Anterior cingulate cortex (tissue), 58 donors: ENCODE measurements at places on chromosomes 3 and 15.

DNA sequence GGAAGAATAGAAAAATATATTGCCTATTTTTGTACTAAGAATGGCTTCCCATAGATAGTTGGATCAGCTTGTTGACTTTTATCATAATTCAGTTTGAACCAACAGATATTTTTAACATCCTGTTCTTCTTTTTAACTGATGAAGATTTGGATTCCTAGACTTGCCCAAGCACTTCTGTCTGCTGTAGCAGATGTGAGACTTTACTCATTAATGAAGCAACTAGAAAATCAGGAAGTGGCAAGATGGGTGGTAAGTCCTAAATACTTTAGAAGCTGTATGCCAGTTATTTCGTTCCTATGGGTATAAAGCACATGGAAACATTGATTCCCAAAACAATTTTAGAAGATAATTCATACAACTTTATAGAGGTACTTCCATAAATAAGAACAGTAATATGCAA lies 8.4 kb downstream of the PIGB start:
- DNase-seq = no peak

DNA sequence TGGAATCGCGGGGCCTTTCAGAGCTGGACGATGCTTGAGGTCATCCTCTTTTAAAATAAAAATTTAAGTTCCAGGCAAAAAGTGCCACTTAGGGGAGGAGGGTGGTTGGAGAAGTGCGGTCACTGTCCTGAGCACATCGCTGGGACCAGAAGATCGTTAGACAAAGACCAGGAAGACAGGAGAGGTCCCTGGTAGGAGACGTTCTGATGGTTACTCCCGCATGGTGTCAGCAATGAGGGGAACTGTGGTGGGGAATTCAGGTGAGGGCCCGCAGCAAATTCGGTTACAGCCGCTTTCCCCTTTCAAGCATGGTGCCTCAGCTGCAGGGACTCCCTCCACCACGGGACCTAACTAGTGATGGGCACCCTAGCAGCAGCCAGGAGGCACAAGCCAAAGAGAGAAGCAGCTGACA lies 1.0 kb upstream of the ISY1 start:
- DNase-seq = no peak

DNA sequence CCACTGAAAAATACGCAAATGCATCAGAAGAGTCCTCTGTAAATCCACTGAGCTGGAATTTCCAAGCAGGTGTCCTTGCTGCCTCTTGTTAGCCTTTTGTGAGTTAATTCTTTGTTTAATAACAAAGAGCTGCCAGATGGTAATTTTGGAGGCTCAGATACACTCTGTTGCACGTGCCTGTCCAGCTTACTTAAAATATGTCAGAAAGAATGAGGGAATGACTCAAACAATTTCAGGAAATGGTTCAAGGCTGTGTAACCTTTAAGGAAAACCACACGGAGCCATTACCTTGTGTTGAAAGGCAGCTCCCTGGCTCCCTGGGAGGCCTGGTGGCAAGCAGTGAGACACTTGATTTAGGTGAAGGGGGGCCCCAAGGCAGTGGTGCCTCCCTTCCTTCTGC lies 302.2 kb upstream of the CTDSPL start:
- DNase-seq = no peak

DNA sequence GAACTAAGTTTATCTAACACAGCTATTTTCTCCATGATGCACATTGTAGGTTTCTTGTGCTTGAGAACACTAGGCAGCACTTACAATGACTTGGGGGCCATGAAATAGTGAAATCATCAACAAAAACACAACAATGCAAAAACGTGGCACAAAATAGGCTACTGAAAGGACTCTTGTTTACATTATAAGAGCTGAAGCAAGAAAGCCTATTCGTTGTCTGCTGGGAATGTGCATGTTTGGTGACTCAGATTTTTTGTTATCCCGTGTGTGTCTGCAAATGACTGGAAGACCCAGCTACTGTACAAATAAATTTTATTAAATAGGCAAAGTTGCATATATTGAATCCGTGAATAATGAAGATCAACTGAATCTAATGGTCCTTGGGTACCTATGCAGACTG lies 85.0 kb downstream of the TCF12 start:
- no peak for DNase-seq

DNA sequence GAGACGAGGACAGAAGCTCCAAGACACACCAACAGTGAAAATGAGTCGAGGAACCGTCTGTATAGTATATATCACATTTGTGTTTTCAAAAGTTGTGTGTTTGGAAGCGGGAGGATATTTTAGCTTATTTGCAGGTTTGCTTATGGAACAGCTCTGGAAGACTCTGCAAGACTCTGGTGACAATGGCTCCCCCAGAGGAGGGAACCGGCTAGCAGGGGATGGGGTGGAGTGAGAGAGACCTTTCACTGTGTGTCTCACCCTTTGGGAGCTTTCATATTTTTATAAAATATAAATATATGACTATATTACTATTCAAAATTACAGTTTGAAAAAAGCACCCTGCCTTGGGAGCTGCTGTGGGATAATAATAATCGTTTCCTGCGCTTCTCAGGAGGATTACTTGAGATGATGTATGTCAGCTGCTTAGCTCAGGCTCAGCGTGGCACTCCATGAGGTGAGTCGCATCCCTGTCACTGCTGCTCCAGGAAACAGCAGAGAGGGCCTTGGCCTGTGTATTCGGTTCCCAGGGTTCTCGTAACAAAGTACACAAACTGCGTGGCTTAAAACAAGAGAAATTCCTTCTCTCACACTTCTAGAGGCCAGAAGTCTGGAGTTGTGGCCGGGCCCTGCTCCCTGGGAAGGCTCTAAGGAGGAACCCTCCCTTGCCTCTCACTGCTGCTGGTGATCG lies 183.9 kb downstream of the FAM43A start:
- DNase-seq = no peak

GRCh38 chr3:167375478-167375877 lies 4.6 kb downstream of the ZBBX start:
- DNase-seq = no peak

- no peak for DNase-seq
Measured at GRCh38 chr15:27961801-27962200, 137.3 kb downstream of the OCA2 start.

DNA sequence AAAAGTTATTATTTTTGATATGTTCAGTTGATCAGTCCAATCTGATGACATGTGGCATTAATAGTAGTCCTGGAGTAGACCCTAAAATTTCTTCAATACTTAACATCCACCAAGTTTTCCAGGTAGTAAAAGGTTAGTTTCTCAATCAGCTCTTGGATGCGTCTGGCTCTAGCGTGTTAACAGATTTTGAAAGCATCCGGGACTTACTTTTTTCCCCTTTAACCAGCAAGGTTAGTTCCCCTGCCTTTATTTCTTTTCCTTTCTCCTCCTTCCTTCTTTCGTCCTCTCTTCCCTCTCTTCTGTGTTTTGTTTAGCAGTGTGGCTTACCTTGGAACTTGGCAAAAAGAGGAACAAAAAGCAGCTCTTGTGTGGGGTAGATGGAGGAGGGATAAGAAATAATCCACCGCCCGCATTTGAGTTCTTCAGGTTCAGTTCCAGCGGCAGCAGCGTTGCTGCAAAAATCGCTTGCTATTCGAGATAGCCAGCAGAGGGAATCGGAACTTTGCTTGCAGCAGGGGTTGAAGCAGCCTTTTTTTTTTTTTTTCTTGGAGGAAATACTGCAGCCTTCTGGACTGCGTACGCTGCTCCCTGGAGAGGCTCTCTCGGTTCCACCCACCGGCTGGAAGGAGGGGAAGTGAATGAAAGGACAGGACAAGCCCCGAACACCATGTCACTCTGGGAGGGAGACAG lies at the start of gene RBMS3:
RBMS3 (plus strand) TSS at position 668 of the 690 bp plus-strand sequence.
- no peak for DNase-seq

DNA sequence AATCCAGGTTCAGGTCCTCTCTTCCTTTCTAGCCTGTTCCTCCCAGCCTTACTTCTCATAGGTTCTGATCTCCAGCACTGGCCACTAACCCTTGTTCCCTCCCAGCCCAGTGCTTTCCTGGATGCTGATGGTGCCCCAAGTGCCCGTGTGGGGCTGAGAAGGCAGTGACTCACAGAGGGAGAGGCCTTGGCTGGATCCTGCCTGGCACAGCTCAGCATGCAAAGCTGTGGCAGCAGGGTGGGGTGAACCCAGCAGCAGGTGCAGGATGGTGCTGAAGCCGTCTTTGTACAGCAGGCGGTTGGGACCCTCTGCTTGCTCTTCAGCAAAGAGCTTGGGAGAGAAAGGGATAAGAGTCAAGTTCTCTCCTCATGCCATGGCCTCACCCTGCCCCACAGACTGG lies 7.6 kb downstream of the LPCAT4 start:
- DNase-seq = no peak

- DNase-seq = no peak
Measured at GRCh38 chr15:84807228-84807627, 9.9 kb upstream of the ALPK3 start.

DNA sequence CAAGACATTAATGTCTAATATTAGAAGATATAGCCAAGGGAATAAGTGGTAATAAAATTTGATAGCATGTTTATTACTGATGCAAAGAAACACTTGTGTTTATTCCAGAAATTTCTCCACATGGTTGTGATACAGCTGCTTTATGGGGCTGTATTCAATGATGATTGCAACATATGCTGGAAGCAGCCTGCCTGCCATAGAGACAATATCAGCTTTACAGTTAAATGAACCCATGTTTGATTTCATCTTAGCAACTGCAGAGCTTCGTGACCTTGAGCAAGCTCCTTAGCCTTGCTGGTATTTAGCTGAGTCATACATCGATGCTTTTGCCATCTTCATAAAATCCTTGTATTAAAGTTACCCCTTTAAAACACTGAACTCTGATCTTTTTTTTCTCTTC lies 168.1 kb upstream of the STAC start:
- DNase-seq = no peak

DNA sequence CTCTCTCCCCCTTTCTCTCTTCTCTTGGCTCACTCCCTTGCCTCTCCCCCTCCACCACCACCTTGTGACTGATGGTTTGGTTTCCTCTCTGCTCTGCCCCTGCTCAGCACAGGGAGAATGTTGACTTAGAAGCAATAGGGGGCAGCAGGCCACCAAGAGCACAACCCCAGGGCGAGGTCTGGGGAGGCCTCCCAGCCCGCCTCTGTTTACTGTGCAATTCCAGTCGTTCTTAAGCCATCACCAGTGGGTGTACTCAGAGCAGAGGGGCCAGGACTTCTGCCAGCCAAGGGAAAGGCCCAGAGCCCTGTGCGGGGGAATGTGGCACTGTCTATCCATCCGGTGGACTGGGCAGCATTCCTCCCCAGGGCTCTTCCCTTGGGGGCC lies 5.7 kb upstream of the APEH start:
- no peak for DNase-seq

- no peak for DNase-seq
Measured at GRCh38 chr15:73564255-73564654, 68.9 kb downstream of the NPTN start.

DNA sequence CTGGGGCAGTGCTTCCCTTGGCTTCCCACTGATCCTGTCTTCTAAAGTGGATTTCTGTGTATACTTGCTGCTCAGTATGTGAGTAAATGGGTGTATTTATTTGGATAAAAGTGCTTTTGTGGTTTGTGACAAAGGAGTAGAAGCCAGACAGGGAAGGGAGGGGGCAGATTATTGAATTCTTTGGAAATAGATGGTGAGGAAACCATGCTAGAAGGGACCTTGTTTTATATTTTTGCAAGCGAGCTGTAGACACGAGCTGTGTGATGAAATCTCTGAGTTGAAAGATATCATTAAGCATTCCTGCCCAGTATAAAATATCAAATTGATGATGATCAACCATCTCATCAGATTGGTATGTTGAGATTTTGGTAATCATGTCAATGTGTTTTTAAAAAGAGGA lies 68.9 kb downstream of the DUT start:
- DNase-seq = no peak

- no peak for DNase-seq
Measured at GRCh38 chr3:143267989-143268388, 148.4 kb downstream of the CHST2 start.

GRCh38 chr15:90287101-90287500 lies 21.6 kb downstream of the NGRN start:
- no peak for DNase-seq

GRCh38 chr15:72847033-72847432 lies 63.5 kb upstream of the ADPGK start:
- no peak for DNase-seq

- DNase-seq = no peak
Measured at GRCh38 chr15:101180620-101181307, 71.1 kb downstream of the CHSY1 start.

- no peak for DNase-seq
Measured at GRCh38 chr3:109963831-109964230, 626.5 kb upstream of the DPPA4 start.

DNA sequence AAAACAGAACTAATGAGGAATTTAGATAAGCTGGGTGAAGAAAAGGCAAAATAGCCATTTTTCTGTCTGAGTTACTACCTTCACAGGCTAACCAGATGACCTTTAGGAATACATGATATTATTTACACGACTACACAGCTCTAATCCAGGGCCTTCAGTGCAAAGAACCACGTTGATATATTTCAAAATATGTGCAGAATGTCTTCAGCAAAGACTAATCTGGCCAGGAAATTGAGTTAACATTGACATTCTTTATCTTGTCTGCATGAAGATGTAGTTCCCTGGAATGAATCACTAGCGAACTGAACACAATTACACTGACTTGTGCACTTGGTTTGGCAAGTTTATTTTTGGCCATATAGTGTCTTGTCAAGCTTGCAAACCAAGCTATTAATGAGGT lies 41.5 kb downstream of the PDHB start:
- no peak for DNase-seq

- DNase-seq = no peak
Measured at GRCh38 chr15:27234593-27234992, 263.6 kb downstream of the GABRG3 start.

DNA sequence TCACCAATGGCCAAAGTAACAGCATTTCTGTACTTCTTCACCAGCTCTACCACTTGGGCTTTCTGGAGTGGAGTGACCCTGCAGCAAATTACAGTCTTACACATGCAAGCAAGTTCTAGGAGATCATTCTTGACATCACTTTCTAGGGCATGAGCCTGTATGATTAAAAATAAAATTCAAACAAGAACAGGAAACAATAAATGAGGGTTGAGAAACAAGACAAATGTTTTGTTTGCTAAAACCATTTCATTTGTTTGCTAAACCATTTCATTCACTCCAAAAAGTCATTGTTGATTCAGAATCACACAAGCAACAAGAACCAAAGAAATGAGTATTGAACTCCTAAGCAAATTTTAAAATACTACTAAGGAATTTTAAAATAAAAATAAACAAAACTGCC lies 220.9 kb downstream of the ATP8B4 start:
- DNase-seq = no peak
